Activated CD8-positive, alpha-beta T cell treated with anti-CD3 and anti-CD28 coated beads, Interleukin-2, amount 10 ng/mL, durations not matched to agents 7 days and 5 days (primary cell): ENCODE measurements at places on chromosomes 6 and 20. TPM values are rescaled to one million over a fixed set of nuclear protein-coding genes. Genes with fewer than 3 reads are reported as not detected.
A peak's percentile ranks its signal among the peaks of the same experiment; 100 is the strongest.

GRCh38 chr6:37123957-37124729 is 45.8 kb upstream of the PIM1 start:
- no peak for DNase-seq
- H3K36me3 ChIP-seq = no peaks in the 10 kb centered on the region
- no peak overlapping the region for H3K27ac ChIP-seq
- peaks cover 4% of the 10 kb centered on the region for H3K4me1 ChIP-seq
- no peak overlapping the region for H3K4me3 ChIP-seq

DNA sequence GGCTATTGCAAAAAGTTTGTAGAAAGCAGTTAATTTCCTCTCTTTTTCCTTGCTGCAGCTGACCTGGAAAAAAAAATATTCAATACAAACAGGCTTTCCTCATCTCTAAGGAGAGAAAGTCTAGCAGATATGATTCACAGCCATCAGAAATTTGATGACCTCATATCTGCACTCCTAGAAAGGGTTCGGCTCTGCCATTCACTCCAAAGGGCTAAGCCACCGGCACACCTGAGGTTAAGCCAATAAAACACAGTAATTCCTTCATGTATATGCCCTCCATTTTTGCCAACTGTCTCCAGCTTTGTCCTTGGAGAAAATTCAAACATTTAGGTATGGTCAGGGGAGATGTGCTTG is 18.7 kb upstream of the LY86 start:
- H3K4me3 ChIP-seq = no peak overlapping the region
- no peak overlapping the region for H3K27ac ChIP-seq
- no peaks in the 10 kb centered on the region for H3K4me1 ChIP-seq

GRCh38 chr6:161660666-161661571 is 387.1 kb upstream of the AGPAT4 start:
- no peak overlapping the region for H3K4me3 ChIP-seq
- H3K27me3 ChIP-seq = no peaks in the 10 kb centered on the region
- no peaks in the 10 kb centered on the region for H3K36me3 ChIP-seq
- H3K4me1 ChIP-seq = no peaks in the 10 kb centered on the region
- no peak for DNase-seq

GRCh38 chr6:151689499-151690201 is 117.8 kb upstream of the ESR1 start:
- H3K27me3 ChIP-seq = peaks cover 4% of the 10 kb centered on the region
- no peak overlapping the region for H3K27ac ChIP-seq
- peak overlapping the region; percentile 69 for H3K4me3 ChIP-seq
- no peaks in the 10 kb centered on the region for H3K36me3 ChIP-seq
- peaks cover 18% of the 10 kb centered on the region for H3K4me1 ChIP-seq

DNA sequence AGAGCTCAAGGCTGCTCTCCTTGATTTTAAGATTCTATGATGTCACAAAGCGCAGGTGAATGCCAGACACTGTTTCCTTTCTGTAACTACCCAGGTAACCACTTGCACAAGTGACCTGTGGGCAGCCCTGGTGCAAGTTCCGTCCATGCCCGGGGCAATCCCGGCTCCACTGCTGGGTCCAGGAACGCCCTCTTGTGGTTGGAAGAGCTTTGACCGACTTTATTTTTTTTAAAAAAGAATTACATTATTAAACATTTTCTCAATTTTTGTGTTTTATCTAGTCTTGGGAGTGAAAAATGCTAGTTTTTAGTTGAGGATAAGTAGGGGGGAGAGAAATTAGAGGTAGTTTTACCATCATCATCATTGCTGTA is 695.2 kb downstream of the QKI start:
- H3K4me3 ChIP-seq = no peak overlapping the region
- no peak overlapping the region for H3K27ac ChIP-seq
- H3K36me3 ChIP-seq = no peaks in the 10 kb centered on the region
- no peaks in the 10 kb centered on the region for H3K27me3 ChIP-seq
- no peak for DNase-seq

DNA sequence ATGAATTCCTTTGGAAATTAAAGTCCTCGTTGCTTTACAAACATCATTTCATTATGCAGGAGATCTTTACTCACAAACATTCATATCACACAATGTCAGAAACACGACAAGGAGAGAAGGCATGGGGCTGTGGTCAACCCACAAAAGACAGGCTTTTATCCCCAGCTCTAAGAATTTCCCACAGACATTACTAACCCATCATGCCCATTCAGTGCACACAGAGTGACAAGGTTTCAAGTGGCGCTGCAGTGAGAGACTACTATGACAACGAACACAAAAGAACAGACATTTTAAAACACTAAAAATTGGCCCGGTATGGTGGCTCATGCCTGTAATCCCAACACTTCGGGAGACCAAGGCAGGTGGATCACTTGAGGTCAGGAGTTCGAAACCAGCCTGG is 579.8 kb upstream of the AGPAT4 start:
- H3K4me3 ChIP-seq = no peak overlapping the region
- H3K4me1 ChIP-seq = no peaks in the 10 kb centered on the region
- no peak overlapping the region for H3K27ac ChIP-seq
- no peaks in the 10 kb centered on the region for H3K27me3 ChIP-seq
- no peak for DNase-seq

- no peaks in the 10 kb centered on the region for H3K4me1 ChIP-seq
- H3K27ac ChIP-seq = no peak overlapping the region
- DNase-seq = no peak
- no peaks in the 10 kb centered on the region for H3K27me3 ChIP-seq
- no peak overlapping the region for H3K4me3 ChIP-seq
Measured at GRCh38 chr6:36973647-36974046, 12.3 kb downstream of the MTCH1 start.

- no peak overlapping the region for H3K4me3 ChIP-seq
- no peak overlapping the region for H3K27ac ChIP-seq
- no peaks in the 10 kb centered on the region for H3K27me3 ChIP-seq
- no peaks in the 10 kb centered on the region for H3K36me3 ChIP-seq
Measured at GRCh38 chr6:110654096-110654820, 161.0 kb downstream of the CDK19 start.

DNA sequence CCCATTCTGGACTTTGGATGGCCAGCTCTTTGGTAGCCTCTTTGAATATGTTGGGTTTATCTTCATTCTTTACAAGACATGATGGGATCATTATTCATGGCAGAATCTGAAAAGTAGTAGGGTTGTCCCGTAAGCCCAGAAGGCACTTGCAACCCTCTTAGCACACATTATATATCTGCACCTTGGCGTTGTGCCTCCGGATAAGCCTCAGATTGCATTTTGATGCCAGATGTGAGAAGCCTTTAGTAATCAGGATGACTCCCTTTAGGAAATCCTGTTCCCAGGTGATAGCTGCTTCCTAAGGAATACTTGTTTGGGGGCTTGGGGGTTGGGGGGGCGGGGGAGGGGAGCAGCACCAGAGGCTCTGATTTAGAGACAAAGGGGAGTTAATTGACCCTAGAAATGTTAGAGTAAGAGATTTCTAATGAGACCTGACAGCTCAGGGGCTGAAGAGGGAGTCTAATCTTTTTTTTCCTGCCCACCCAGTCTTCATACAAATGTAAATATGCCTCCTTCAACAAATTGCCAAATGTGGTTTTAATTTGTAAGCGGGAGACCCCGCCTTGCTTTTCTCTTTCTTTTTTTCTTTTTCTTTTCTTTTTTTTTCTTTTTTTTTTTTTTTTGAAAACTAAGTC is 55.1 kb downstream of the JAG1 start:
- peaks cover 2% of the 10 kb centered on the region for H3K4me1 ChIP-seq
- peaks cover 5% of the 10 kb centered on the region for H3K36me3 ChIP-seq
- H3K27me3 ChIP-seq = no peaks in the 10 kb centered on the region

DNA sequence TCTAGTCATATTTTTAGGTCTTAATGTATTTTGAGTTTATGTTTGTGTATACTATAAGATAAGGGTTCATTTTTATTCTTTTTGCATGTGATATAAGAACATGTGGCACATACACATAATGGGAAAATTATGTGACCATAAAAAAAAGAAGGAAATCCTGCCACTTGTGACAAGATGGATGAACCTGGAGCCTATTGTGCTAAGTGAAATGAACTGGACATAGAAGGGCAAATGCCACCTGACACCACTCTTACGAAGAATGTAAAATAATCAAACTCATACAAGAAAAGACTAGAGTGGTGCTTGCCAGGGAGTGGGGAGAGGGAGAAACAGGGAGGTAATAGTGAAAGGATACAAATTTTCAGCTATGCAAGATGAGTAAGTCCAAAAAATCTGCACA is 126.1 kb downstream of the PLEKHG1 start:
- peaks cover 11% of the 10 kb centered on the region for H3K27me3 ChIP-seq
- H3K27ac ChIP-seq = no peak overlapping the region
- no peak for DNase-seq
- no peak overlapping the region for H3K4me3 ChIP-seq

- DNase-seq = no peak
- H3K36me3 ChIP-seq = no peaks in the 10 kb centered on the region
- no peak overlapping the region for H3K27ac ChIP-seq
- H3K27me3 ChIP-seq = peaks cover under 1% of the 10 kb centered on the region
- H3K4me3 ChIP-seq = no peak overlapping the region
Measured at GRCh38 chr20:64168381-64169090, 4.3 kb downstream of the MYT1 start.

DNA sequence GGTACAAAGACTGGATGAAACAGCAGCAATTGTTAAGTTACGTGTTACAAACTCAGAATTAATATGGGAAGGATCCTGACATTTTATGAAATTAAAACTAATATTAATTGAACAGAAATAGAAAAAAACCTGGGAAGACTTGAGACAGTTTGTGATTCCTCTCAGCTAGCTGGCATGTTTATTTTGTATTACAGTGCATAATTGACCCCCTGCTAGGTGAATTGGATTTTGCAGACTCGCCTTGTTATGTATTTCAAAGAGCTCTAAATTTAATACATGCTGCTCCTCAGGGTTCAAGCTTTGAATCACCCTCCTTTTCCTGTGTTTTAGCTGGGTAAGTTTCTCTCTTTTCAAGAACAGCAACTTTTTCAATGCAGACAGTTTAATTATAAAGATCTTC is 339.4 kb downstream of the PLCB1 start:
- no peak overlapping the region for H3K4me3 ChIP-seq
- H3K4me1 ChIP-seq = no peaks in the 10 kb centered on the region
- no peaks in the 10 kb centered on the region for H3K27me3 ChIP-seq

DNA sequence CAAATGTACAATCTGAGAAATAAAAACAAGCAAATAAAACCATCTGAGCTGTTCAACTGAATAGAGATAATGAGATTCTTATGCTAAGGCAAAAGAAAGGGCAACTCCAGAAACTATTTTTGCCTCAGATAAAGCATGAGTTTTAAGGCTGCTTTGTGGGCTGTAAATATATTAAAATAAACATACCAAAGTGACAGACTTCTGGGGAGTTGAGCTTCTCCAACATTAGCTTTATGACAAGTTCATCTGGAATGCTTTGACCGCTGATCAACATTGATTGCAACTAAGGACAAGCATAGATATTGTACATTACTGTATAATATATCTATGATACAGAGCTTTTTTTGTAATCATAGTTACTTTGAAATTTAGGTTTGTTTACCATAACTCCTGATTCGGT is 19.3 kb downstream of the AK9 start:
- no peaks in the 10 kb centered on the region for H3K27me3 ChIP-seq
- no peaks in the 10 kb centered on the region for H3K4me1 ChIP-seq
- DNase-seq = no peak

GRCh38 chr6:71072508-71072907 is 115.6 kb upstream of the B3GAT2 start:
- no peak overlapping the region for H3K4me3 ChIP-seq
- no peaks in the 10 kb centered on the region for H3K36me3 ChIP-seq
- H3K27me3 ChIP-seq = no peaks in the 10 kb centered on the region
- no peak overlapping the region for H3K27ac ChIP-seq

DNA sequence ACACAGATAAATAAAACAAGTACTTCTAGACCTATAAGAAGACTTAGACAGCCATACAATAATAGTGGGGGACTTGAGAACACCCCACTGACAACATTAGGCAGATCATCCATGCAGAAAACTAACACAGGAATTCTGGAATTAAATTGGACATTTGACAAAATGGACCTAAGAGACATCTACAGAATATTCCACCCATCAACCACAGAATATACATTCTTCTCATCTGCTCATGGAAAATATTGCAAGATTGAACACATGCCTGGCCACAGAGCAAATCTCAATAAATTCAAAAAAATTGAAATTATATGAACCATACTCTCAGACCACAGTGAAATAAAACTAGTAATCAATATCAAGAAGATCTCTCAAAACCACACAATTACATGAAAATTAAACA is 44.3 kb upstream of the KIAA1586 start:
- H3K4me1 ChIP-seq = no peaks in the 10 kb centered on the region
- no peak overlapping the region for H3K27ac ChIP-seq
- no peaks in the 10 kb centered on the region for H3K36me3 ChIP-seq
- H3K4me3 ChIP-seq = no peak overlapping the region

DNA sequence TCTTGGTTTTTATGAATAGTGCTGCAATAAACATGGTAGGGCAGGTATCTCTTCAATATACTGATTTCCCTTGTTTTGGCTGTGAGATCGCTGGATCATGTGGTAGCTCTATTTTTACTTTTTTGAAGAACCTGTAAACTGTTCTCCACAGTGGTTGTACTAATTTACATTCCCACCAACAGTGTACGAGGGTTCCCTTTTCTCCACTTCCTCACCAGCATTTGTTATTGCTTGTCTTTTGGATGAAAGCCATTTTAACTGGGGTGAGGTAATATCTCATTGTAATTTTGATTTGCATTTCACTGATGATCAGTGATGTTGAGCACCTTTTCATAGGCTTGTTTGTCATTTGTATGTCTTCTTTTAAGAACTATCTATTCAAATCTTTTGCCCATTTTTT is 8.0 kb upstream of the ARG1 start:
- H3K36me3 ChIP-seq = no peaks in the 10 kb centered on the region
- DNase-seq = no peak
- no peak overlapping the region for H3K4me3 ChIP-seq
- no peaks in the 10 kb centered on the region for H3K4me1 ChIP-seq

- peaks cover 46% of the 10 kb centered on the region for H3K36me3 ChIP-seq
- H3K4me3 ChIP-seq = no peak overlapping the region
- no peaks in the 10 kb centered on the region for H3K27me3 ChIP-seq
- DNase-seq = no peak
- no peaks in the 10 kb centered on the region for H3K4me1 ChIP-seq
Measured at GRCh38 chr20:45953672-45954071, 18.3 kb downstream of the ZNF335 start.

GRCh38 chr6:1738558-1739081 is 128.9 kb downstream of the FOXC1 start:
- H3K36me3 ChIP-seq = no peaks in the 10 kb centered on the region
- H3K4me3 ChIP-seq = no peak overlapping the region
- H3K27ac ChIP-seq = no peak overlapping the region
- DNase-seq = no peak

- no peak overlapping the region for H3K4me3 ChIP-seq
- H3K4me1 ChIP-seq = no peaks in the 10 kb centered on the region
- no peaks in the 10 kb centered on the region for H3K27me3 ChIP-seq
- no peaks in the 10 kb centered on the region for H3K36me3 ChIP-seq
Measured at GRCh38 chr20:15063081-15063480, 725.7 kb upstream of the FLRT3 start.

HSPA12B gene
- total RNA-seq = not detected

IL17F gene
- total RNA-seq = not detected

RAD21L1 gene
- total RNA-seq = not detected

BFSP1 gene
- 0.50 TPM for total RNA-seq

SOBP gene
- total RNA-seq = 1.2 TPM

LY6G5C gene
- 5.5 TPM for total RNA-seq

HLA-DOA gene
- 3.3 TPM for total RNA-seq
